ENCODE measurements at places on chromosomes 5 and 9. TPM values are rescaled to one million over a fixed set of nuclear protein-coding genes. Genes with fewer than 3 reads are reported as not detected.

Gene STKLD1
- 2.5 TPM for polyA plus RNA-seq

Gene WHRN
- polyA plus RNA-seq: 4.6 TPM

Gene IFNB1
- polyA plus RNA-seq: not detected

Gene PTGES
- 3.2 TPM for polyA plus RNA-seq

Gene NDUFS4
- polyA plus RNA-seq: 104 TPM

GRCh38 chr5:73692981-73693380, 67.0 kb downstream of the ARHGEF28 start:
- no peak for DNase-seq

- no peak for DNase-seq
Observed at GRCh38 chr9:121835587-121836365, 184.3 kb downstream of the DAB2IP start.

DNA sequence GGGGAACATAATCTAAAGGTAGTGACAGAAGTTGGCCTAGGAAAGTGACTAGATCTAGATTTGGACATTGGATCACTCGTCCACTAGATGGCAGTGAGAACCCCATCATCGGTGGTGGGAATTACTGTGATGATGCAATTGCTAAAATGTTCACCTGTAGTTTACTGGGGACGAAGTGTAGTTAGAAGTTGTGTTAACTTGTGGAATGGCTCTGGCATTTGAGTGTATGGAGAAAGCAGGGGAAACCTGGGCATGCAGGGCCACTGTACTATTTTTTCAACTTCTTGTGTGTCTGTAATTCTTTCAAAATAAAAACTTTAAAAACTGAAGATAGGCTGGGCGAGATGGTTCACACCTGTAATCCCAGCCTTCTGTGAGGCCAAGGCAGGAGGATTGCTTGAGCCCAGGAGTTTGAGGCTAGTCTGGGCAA, 75.5 kb downstream of the PHAX start:
- peak; percentile 76 for DNase-seq

DNA sequence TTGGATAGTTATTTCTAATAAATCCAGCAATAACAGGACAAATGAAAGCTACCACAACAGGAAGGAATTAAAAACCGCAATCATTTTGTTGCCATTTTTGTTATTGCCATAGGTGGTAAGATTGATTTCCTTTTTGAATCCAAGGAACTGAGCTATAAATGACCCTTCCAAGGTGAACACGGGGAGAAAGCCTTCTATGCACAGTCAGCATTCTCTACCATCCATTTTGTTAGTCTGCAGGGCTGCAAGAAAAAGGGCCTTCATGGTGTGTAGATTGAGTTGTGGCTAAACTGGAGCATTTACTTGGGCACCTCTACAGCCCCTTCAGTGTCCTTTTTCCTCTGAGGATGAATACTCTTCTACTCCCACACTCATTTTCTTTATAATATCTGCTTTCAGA, 18.6 kb upstream of the REEP5 start:
- no peak for DNase-seq

- no peak for DNase-seq
Observed at GRCh38 chr5:167889276-167889675, 402.2 kb upstream of the WWC1 start.

- no peak for DNase-seq
Observed at GRCh38 chr5:68818057-68818695, 275.6 kb upstream of the SLC30A5 start.

GRCh38 chr5:148397968-148398595, 14.3 kb downstream of the FBXO38 start:
- no peak for DNase-seq

GRCh38 chr5:36507332-36507952, 99.0 kb upstream of the SLC1A3 start:
- peak; percentile 62 for DNase-seq

GRCh38 chr5:139740992-139741672, 54.5 kb upstream of the PSD2 start:
- no peak for DNase-seq

All from SK-N-SH (cell line).